ENCODE measurements at places on chromosomes 1 and 21. TPM values are rescaled to one million over a fixed set of nuclear protein-coding genes. Genes with fewer than 3 reads are reported as not detected.

The JAM2 gene
- total RNA-seq = 35.9 TPM

The KRTAP13-4 gene
- total RNA-seq = 3.4 TPM

- DNase-seq = peak; percentile 47
Observed at GRCh38 chr1:52842643-52843310, at the start of gene ZYG11A. ZYG11A (plus strand) TSS chr1:52842760; CDS start chr1:52842884, 124 bp downstream.

- no peak for DNase-seq
Observed at GRCh38 chr1:5718831-5719632, 273.2 kb downstream of the NPHP4 start.

All from umbilical cord (tissue), 2 donors.